Stimulated activated CD8-positive, alpha-beta memory T cell treated with anti-CD3 and anti-CD28 coated beads, Interleukin-7, amount 100 ng/mL, for 1 hour (primary cell): ENCODE measurements at places on chromosomes 16 and 17.

GRCh38 chr16:23640615-23640930 is 537 bp downstream of the PALB2 start:
- no peak for DNase-seq

GRCh38 chr17:4807605-4808377 is 839 bp downstream of the PLD2 start:
- DNase-seq, result no peak

DNA sequence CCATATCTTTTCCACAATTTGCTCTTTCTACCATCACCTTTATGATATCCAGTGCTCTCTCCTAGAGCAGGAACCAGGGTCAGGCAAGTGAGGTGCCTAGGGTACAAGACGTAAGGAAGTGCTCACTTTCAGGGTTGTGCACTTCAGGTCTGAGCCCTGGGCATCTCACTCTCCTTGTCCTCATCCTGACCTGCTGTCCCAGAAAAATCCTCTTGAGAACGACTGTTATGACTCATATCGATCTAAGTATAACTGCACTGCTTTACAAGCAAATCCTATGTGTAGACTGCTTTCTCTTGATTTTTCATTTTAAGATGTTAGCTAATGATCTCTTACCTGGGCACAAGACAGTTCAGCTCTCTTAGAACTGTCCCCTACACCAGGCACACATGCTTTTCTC is 100.1 kb downstream of the TMEM100 start:
- DNase-seq, result no peak

- DNase-seq, result no peak
Measured at GRCh38 chr16:10754941-10755340, 11.3 kb downstream of the NUBP1 start.

DNA sequence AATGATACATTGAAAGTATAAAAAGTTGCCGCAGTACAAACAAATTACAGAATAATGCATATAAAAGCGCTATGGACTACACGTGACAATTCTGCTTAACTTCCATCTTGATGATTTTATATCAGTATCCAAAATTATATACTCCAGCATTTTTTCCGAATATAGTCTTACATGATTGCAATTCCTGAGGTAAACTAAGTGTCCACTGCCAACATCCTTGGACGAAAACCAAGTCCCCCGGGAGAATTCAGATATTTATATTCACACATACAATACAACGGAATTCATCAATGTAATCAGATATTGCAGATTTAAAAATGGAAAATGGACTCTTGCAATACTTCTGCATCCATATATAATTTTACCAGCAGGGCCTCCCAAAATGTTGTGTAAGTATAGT is 8.9 kb upstream of the MYH11 start:
- DNase-seq, result no peak

DNA sequence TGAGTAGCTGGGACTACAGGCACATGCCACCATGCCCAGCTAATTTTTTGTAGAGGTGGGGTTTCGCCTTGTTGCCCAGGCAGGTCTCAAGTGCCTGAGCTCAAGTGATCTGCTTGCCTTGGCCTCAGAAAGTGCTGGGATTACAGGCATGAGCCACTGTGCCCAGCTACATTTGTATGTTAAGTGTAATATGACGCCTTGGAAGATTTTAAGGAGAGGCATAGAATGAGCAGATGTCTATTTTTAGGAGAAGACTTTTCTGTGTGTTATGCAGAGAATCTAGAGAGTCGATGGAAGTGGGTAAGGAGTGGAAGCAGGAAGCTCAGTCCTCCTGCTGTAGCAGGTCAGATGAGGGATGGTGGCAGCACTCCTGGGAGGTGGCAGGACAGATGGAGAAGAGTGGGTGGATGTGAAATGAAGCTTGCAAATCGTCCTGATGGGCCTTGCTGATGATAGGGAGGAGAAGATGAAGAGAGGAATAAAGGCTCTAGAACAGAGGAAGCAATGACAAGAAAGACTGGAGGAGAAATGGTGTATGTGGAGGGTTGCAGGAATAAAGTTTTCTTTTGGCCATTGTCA is 125.3 kb downstream of the SHISA6 start:
- DNase-seq, result no peak
